ENCODE measurements at places on chromosomes 4 and X.

- DNase-seq: no peak
Observed at GRCh38 chr4:10099499-10100325, 16.9 kb downstream of the WDR1 start.

GRCh38 chr4:127623797-127624083 lies 9.0 kb upstream of the INTU start:
- DNase-seq: peak; percentile 9

GRCh38 chr4:169052594-169052945 lies 42.5 kb upstream of the CBR4 start:
- no peak for DNase-seq

GRCh38 chr4:15652841-15653240 lies 2.3 kb downstream of the FBXL5 start:
- DNase-seq: no peak

GRCh38 chr4:87499403-87500091 lies 29.6 kb downstream of the SPARCL1 start:
- no peak for DNase-seq

DNA sequence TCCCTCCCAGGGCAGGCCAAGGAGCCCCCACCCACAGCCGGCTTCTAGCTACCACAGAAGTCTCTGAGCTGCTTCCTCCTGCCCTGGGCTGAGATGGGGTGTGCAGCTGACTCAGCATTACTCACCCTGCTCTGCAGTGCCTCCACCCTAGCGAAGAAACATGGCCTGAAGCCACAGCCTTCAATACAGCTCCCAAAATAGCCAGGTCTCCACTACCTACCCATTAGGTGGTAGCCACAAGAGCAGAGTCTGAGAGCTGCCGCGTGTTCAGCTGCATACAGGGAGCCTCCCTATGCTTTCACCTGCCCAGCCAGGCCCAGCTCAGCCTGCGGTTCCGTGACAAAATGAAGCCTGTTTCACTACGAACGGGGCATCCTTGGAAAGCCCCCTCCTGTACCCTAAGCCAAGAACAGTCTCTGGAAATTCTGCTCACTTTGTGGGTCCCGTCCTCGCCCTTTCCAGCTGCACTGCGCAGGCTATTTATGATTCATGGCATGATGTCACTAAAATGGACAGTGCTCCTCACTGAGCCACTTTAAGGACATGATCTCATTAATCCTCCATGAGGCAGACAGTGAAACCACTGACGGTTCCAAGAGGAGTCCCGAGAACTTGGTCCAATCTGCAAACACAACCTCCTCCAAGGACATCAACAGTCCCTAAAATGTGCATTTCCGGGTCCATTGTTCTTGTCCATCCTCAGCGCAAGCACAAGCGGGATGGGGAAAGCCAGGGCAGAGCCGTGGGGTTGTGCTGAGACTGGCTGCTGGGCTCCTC lies 20.2 kb downstream of the WDR1 start:
- DNase-seq: peak; percentile 69

- DNase-seq: no peak
Observed at GRCh38 chr4:105542039-105542438, 10.4 kb upstream of the ARHGEF38 start.

Data from substantia nigra (tissue), 51 donors.